ENCODE measurements at places on chromosomes 12 and 14.

- no peak for DNase-seq
These were observed 618.8 kb downstream of the RPS29 start for GRCh38 chr14:48967419-48967818.

- DNase-seq = no peak
These were observed 7.8 kb downstream of the ZFP36L1 start for GRCh38 chr14:68784978-68785533.

DNA sequence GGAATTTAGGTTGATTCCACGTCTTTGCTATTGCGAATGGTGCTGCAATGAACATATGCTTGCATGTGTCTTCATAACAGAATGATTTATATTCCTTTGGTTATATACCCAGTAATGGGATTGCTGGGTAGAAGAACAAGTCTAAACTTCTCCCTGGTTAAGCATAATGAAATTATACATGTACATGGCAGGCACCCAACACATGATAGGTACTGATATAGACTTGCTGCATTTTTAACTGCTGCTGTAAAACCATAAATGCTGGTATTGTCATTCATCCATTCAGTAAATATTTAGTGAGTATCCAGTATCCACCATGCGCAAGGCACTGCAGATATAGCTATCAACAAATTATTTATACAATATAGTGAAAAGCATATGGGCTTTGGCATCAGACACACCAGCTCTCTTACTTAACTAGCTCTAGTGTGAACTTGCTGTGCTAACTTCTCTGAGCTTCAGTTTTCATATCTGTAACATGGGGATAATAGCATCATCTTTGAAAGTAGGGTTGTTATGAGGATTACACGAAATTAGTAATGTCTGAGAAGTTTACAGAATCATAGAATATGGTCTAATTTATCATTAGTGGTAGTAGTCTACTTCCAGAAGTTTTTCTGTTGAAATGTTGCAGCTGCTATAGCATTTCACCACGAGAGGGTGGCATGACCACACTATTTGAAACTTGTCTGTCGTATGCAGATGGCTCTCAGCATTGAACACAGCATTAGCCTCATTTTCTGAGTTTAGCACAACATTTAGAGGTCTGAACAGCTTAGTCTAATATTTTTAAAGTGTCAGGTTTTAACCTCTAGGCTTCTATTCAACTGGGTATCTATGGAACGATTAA lies 32.0 kb upstream of the SEL1L start:
- DNase-seq = no peak

- no peak for DNase-seq
These were observed 36.0 kb downstream of the TMEM63C start for GRCh38 chr14:77217551-77217950.

GRCh38 chr14:103623308-103623707 lies 5.7 kb upstream of the KLC1 start:
- DNase-seq = no peak

DNA sequence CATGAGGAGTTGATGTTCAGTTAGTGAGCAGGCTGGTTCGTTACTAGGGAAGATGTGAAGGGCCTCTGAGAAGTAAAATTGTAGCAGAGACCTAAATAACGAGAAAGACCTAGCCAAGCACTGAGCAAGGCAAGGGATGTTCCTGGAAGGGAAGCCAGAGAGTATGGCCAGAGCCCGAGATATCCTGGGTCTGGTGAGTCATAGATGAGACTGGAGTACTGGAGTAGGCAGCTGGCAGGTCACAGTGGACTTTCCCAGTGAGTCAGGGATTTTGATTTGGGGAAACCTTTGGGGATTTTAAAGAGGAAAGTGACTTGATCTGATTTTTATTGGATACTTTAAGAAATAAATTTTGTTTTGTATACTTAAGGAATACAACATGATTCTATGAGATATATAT lies 369.0 kb downstream of the DIO2 start:
- no peak for DNase-seq
